IMR-90 (cell line): ENCODE measurements at places on chromosomes 6 and 20. TPM values are rescaled to one million over a fixed set of nuclear protein-coding genes. Genes with fewer than 3 reads are reported as not detected.

DNA sequence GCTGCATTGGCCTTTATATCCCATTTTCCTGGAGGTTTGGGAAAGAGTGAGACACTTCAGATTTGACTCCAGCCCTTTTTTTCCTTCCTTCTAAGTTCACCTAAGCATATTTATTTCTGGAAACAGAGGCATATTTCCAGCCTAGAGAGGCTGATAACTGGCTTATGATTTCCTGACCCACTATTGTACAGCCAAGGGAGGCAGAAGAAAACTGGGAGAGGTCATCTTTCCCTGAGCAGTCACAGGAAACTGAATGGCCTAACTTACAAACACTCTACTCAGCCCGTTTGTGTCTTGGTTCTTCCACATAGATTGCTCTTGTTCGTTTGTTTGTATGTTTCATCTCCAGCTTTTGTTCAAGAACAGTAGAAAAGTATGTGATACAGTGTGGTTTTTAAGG lies 64.2 kb upstream of the LTV1 start:
- no peak for DNase-seq

- DNase-seq, result no peak
Measured at GRCh38 chr20:53149148-53149889, 177.2 kb downstream of the TSHZ2 start.

The IP6K3 gene
- 0.18 and 0.28 TPM in 2 replicates for total RNA-seq

The PCIF1 gene
- total RNA-seq, result 5.4 and 6.1 TPM in 2 replicates
